ENCODE measurements at places on chromosomes 16 and 17.

DNA sequence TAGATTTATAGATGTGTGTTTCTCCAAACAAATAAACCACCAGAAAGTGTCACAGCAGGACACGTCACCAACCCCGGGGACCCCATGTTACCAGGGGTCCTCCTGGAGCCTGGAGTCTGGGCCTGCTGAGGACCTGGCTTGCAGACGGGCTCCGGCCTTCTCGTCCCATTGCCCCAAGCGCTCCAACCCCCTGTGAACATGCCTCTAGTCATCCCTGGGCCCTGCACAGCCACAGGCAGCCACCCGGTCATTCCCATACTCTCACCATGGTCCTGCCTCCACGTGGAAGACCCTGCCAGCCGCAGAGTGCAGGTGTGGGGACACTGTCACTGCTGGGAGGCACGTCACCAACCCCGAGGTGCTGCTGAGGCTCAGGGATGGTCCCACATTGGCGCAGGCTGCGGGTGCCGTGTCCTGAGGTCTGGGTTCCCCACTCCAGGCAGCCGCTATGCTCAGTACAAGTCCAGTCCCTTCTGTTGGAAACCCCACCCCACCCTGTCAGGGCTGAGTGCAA, 4.5 kb downstream of the SECTM1 start:
- DNase-seq: no peak

DNA sequence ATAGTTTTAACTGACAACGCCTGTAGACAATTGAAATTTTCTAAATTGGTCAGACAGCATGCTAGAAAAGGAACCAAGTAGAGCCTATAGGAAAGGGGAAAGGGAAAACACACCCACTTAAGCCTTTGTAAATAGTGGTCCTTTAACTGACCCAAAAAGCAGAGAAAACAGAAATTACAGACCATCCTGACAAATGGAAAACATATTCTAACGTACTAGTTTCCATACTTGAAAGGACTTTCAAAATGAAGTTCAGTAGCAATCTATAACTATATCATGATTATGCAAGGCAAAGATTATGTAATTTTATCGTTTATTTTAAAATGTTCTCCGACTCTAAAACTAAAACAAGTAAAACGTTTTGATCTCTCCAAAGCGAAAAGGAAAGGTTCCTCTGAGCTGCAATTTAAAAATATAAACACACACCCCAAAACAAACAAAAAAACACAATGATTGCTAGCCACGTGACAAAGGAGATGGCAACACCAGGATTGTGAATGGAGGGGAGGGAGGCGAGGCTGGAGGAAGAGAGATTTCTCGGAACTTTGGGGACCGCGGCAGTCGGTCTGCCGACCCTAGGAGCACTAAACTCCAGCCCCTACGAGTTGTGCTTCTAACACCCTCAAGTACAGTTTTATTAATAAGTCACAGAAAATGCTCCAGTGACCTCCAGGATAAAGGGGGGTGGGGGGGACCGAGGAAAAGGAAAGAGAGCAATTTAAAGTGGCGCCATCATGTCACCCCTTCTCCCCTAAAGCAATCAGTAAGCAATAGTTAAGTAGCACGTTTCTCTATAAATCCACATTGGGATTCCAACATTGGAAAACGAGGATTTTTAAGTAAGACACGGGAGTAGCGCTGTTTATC, 1.7 kb downstream of the KANSL1 start:
- DNase-seq: no peak

- DNase-seq: no peak
Measured at GRCh38 chr16:87555647-87556046, 46.7 kb upstream of the JPH3 start.

DNA sequence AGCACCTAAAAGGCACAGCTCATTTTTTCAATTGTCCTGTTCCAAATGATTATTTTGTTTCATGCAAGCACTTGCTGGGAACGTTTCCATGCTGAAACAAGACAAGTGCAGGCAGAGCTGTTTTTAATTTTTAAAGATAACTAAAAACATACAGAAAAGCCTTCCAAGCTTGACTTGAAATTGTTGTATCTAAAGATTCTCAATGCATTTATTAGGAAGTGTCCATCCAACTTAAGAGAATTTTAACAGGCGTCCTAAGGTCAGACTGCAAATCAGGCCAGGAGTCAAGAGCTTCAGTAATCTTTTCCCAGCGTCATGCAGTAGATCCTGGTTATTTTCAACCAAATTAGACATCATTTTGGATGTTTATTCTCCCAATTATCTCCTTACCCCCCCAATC, 702.8 kb downstream of the KCNJ2 start:
- no peak for DNase-seq

GRCh38 chr16:55912022-55912421, 36.8 kb upstream of the CES5A start:
- no peak for DNase-seq

DNA sequence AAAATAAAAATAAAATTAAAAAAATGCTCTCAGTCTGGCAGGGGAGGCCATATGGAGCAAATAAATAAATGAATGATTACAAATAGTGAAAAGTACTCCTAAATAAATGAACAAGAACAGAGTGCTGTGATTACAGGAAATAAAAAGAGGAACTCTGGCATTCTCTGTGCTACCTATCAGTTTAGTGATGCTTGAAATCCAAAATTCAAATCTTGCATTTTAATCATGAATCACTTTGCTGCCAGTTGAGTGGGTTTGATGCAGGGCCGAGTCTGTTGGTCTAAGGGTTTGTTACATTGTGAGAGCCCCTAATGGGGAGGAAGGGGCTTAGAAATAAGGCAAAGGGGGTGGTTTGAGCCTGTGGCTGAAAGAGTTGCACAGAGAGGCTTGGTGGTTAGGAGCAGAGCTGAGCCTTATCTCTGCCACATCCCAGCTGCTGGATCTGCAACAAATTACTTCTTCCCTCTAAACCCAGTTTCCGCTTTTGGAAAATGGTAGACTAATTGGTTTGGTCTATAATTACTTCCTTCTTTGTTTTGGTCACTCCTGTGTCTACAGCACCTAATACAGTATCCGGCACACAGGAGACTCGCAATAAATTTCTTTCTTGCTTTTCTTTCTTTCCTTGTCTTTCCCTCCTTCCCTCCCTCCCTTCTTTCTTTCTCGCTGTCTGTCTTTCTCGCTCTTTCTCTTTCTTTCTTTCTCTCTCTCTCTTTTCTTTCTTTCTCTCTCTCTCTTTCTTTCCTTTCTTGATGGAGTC, 6.3 kb upstream of the ABCC1 start:
- DNase-seq: no peak

- DNase-seq: no peak
Measured at GRCh38 chr16:71666928-71667707, 41.1 kb downstream of the MARVELD3 start.

- no peak for DNase-seq
Measured at GRCh38 chr17:16269658-16270057, 52.6 kb downstream of the PIGL start.

GRCh38 chr16:22353191-22353919, 21.1 kb downstream of the CDR2 start:
- DNase-seq: no peak

DNA sequence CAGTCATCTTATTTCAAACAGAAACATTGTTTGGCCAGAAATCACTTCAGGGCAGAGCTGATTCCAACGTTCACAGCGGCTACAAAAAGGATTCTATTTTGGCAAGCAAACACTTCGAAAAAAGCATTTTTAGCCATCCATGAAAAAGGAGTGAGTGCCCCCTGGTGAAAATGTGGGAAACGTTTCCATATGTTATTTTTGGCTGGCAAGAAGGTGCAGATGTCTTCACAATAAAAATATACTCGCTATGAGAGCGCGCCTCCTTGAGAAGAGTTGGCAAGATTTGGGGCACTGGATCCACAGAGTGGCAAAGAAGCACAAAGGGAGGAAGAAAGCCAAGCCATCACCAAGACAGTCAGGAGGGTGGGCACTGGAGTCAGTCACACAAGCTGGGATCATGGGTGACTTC, 191.1 kb downstream of the CHD9NB start:
- no peak for DNase-seq

GRCh38 chr16:58999762-59000161, 265.6 kb upstream of the GOT2 start:
- DNase-seq: no peak

DNA sequence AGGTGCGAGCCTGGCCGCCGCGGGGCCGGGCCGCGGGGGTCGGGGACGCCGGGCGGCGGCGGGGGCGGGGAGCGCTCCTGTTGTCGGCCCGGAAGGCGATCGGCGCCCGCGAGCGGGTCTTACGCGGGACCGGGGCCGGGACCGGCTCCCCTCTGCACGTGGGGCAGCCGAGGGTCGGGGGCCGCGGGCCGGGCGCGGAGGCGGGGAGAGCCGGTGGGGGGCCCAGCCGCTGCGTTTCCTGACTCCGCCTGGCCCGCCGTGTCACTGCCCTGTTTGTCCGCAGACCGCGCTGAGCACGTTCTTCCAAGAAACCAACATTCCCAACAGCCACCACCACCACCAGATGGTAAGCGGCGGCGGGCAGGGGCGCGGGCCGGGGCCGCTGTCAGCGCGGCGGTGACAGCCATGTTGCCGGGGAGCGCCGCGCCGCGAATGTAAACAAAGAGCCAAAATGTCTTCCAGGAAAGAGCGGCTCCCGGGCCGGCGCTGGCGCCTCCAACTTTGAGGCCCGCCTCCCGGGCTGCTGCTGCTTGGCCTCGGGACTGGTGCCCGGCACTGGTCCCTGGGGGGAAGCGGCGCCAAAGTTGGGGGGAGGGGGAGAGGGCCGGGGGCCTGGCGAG, 586 bp downstream of the UBALD2 start:
- no peak for DNase-seq

- no peak for DNase-seq
Measured at GRCh38 chr17:69282002-69282401, 44.9 kb downstream of the ABCA5 start.

- no peak for DNase-seq
Measured at GRCh38 chr16:48197294-48197693, 41.5 kb upstream of the ABCC12 start.

DNA sequence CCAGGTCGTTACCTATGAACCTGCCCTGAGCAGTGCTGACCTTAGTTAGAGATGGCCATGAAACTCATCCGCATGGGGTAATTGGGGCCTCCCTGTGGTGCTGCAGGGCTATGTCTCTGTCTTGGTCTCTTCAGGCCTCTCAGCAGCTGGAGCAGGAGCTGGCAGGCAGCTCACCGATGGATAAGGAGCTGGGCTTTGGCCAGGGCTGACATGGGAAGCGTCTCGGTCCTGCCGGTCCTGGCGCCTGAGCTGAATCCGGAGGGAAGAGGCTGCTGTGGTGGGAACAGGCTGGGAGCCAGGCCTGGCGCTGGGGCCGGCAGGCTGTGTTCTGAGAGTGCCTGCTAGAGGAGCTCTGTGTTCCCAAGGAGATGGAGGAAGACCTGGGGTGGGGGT, 10.1 kb downstream of the IL32 start:
- no peak for DNase-seq

DNA sequence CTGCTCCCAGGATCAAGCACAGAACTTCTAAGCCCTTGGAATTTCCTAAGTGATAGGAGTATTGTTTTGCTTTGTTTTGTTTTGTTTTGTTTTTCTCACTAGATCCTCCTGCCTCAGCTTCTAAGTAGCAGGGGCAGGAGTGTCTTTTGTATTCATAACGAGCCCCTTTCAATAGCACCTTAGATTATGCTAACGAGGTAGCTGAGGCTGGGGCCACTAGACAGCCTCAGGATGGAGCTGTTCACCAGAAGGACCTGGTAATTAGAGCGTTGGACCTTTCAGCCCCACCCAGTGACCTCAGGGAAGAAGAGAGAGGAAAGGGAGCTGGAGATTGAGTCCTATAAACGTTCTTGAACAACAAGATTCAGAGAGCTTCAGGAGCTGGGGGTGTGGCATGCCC, 43.6 kb downstream of the IKZF3 start:
- DNase-seq: no peak

GRCh38 chr17:34671191-34671590, 91.8 kb downstream of the TMEM132E start:
- DNase-seq: no peak

GRCh38 chr16:29237971-29238370, 168.5 kb downstream of the NPIPB11 start:
- DNase-seq: no peak

- DNase-seq: no peak
Measured at GRCh38 chr17:68532826-68533225, 20.6 kb downstream of the PRKAR1A start.

DNA sequence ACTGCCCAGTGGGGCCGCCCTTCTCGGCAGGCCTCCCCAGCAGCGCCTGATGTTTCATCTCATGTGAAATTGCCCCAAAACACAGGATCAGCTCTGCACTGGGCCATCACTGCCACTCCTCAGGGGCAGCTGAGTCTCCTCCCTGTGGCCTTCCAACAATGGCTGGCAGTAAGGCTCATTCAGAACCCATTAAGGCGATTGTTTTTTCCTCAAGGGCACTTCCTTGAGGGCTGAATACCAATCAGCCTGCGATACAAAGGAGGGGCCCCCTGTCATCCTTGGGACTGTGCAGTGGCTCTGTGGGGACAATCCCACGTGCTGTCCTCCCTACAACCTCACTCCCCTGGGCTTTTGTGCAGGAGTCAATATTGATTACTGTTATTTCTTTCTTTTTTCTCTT, 47.5 kb downstream of the XYLT1 start:
- DNase-seq: no peak

DNA sequence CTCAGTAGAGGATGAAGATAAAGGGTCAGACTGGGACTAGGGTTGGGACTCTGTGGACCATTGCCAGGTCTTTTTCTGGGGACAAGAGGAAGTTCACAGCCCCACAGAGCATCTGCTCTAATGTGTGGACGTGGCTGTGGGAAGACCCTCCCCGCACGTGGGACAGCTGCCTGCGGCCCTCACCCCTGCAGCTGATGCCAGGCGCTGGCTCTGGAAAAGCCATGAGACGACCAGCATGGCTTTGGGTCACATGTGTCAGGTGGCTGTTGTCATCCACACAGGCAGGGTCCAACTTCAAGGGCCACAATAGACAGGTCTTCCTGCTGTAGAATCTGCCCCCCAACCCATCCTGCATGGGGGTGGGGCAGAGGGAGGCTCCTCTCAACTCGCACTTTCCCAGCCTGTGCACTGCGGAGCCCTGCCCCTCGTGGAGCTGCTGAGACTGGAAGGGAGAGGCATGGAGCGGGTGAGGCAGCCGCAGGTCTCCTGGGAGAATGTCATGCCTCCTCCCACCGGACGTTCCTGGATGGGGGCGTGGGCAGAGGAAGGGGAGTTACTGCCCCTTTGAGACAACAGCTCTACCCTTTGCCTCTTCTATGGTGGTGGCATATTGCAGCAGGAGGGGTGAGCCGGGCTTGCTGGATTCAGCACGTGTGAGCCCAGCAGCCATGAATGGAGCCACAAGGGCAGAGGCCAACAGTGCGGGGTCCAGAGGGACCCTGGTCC, 53.4 kb downstream of the PIMREG start:
- DNase-seq: no peak

DNA sequence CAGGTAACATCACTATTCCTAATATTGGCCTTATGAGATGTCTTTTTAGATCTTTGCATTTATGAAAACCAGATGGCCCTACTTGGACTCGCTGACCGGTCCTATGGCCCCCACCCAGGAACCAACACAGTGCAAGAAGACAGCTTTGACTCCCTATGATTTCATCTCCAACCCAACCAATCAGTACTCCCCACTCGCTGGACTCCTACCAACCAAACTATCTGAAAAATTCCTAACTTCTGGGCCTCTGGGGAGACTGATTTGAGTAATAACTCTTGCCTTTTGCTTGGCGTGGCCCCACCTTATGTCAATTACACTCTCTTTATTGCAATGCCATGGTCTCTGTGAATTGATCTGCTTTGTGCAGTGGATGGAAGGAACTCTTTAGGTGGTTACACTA, 828.9 kb downstream of the CDH11 start:
- no peak for DNase-seq

Measured in stimulated activated CD4-positive, alpha-beta T cell treated with anti-CD3 and anti-CD28 coated beads, Interleukin-1b, Interleukin-23, amount 100 ng/mL, for 24 hours (primary cell).